MM.1S (cell line): ENCODE measurements at places on chromosomes 5 and 9.

DNA sequence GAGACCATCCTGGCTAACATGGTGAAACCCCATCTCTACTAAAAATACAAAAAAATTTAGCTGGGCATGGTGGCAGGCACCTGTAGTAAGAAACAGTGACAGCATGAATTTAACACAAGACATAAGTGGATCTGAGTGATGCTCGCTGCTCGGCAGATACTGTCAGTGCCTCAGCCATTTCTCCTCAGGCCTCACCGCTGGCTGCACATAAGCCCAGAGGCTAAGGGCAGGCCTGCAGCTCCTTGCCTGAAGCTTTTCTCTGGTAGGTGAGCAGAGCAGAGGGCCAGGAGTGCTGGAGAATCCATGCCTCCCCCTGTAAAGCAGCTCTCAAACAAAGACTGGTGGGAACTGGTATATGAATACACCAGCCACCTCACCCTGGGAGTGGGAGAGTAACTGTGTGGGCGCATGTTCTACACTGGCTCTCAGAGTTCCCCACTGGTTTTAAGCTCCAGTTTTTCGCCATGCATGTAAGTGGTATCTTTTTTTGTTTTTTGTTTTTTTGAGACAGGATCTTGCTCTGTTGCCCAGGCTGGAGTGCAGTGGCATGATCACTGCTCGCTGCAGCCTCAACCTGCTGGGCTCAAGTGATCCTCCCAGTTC, 10.3 kb upstream of the CD72 start:
- DNase-seq: no peak

GRCh38 chr5:127997201-127997704, 86.3 kb upstream of the SLC12A2 start:
- DNase-seq: no peak

GRCh38 chr5:179303451-179304200, 41.6 kb downstream of the ADAMTS2 start:
- DNase-seq: no peak

GRCh38 chr9:98381311-98382103, 126.1 kb upstream of the TBC1D2 start:
- DNase-seq: no peak

- DNase-seq: no peak
These were observed 197.9 kb downstream of the GDNF start for GRCh38 chr5:37641933-37642332.

DNA sequence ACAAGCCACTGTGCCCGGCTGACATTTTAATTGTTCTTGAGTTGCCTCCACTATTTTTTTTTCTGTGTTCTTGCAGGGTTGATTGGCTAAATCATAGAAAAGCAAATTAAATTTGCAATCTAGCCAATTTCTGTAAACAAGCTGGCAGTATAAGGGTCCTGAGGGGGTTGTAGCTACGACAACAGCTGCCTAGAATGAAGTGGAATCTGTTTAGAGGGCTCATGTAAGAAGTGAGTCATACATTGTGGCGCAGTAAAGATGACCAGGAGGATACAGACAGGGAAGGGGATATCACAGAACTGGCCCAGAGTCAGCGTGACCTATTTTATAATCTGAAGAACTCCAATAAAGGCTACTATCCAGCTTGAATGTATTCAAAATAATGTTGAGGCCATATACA, 82.2 kb upstream of the TLE1 start:
- DNase-seq: no peak

- no peak for DNase-seq
These were observed 353.5 kb downstream of the ADAMTS6 start for GRCh38 chr5:65128226-65128625.

GRCh38 chr9:84828046-84828445, 158.5 kb downstream of the NTRK2 start:
- no peak for DNase-seq

DNA sequence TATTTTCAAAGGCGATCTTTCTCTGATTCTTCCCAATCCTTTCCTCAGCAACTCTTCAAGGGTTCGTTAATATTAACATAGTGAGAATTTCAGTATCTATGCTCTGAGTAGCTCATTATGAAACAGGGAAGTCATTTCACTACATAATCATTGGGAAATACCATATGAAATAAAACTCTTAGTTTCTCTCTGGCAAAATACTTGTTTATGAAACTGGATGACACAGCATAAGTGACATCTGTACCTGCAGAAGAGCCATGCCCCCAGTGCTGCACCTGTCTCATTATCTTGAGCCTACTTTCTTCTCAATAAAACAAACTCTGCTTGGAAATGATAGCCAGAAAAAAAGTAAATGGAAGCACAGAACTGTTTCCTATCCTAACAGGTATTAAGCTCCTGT, 33.8 kb upstream of the OTULIN start:
- peak; percentile 78 for DNase-seq

DNA sequence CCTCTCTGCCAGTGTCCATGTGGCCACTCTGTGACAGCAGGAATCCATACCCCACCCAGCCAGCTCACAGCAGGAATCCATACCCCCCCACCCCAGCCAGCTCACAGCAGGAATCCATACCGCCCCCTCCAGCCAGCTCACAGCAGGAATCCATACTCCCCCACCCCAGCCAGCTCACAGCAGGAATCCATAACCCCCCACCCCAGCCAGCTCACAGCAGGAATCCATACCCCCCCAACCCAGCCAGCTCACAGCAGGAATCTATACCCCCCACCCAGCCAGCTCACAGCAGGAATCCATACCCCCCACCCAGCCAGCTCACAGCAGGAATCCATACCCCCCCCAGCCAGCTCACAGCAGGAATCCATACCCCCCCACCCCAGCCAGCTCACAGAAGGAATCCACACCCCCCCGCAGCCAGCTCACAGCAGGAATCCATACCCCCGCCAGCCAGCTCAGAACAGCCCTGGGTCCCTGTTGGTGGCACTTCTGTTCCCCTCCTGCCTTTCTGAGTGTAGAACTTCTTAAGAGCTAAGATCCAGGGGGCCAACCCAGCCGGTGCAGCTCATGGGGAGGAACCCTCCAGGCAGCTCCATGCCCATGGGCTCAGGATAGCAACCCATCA, 8.4 kb upstream of the RXRA start:
- DNase-seq: no peak

DNA sequence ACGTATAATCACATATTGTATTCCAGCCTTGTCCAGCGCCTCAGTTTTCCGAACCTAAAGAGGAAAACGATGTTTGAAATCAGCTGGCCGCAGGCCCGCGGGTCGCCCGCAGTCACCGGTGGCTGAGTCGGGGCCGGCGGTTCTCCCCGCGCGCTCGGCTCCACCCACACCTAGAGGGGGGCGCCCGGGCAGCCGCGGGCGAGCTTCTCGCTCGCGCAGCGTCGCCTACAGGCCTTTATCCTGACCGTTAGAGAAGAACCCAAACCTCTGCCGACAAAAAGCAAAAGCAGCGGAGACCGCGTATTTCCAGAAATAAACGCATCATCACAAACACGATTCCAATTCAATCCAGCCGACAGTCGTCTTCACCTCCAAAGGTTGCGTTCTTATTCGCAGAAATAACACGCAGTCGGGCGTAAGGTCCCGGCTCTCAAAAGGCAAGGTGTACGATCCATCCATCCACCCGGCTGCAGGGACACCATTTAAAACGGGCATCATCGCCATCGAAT, 725 bp upstream of the NIPBL start:
- peak; percentile 86 for DNase-seq

GRCh38 chr5:103541114-103541513, 21.5 kb downstream of the NUDT12 start:
- no peak for DNase-seq

DNA sequence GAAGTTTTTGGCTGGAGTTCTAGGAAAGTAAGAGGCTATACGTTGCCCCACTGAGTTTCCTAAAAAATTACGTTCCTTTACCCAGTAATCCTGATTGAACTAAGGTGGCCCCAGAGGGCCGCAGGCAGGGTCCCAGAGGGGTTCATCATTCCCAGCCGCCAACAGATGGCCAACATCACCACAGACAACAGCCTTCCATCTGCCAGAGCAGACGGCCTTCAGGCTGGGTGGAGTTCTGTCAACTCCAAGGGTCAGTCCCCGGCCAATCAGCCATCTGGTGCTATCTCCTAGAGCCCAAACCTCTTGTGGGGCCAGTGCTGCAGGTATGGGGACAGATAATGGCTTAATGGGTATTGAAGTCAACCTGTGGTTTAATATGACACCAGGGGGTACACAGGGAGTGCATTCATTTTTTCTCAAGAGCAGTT, 30.4 kb downstream of the TBC1D2 start:
- no peak for DNase-seq

DNA sequence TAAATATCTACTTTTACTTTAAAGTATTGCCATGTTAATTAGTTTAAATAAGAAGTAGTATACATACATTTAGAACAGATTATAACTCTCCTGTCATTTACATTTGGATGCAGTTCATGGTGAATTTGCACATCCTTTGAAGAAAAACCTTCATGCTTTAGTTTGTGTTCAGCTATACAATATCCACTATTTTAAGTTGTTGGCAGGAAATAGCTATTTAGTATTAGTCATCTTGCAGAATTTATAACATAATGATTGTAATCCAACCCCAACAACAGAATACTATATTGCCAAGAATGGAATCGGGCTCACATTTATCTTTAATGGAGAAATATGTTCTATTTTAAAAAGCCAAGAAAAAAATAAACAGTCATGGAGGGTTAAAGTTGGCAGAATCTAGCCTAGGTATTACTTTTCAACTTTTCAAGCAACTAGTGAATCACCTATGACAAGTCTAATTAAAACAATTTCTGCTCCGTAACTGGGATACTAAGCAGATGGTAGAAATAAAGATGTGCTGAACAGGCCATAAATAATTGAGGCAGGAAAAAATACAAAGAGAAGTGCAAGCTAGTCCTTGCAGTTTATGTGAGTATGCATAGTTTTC, 1170.6 kb upstream of the NUDT12 start:
- no peak for DNase-seq

GRCh38 chr5:57858905-57859304, 376.3 kb upstream of the ACTBL2 start:
- no peak for DNase-seq
